Stimulated activated CD4-positive, alpha-beta T cell treated with anti-CD3 and anti-CD28 coated beads, Interleukin-4, amount 100 ng/mL, for 24 hours (primary cell): ENCODE measurements at places on chromosomes 7 and 10.

GRCh38 chr10:77608281-77608680 is 29.3 kb downstream of the KCNMA1 start:
- DNase-seq: no peak

GRCh38 chr10:116118847-116119246 is 154.2 kb downstream of the GFRA1 start:
- DNase-seq: no peak

DNA sequence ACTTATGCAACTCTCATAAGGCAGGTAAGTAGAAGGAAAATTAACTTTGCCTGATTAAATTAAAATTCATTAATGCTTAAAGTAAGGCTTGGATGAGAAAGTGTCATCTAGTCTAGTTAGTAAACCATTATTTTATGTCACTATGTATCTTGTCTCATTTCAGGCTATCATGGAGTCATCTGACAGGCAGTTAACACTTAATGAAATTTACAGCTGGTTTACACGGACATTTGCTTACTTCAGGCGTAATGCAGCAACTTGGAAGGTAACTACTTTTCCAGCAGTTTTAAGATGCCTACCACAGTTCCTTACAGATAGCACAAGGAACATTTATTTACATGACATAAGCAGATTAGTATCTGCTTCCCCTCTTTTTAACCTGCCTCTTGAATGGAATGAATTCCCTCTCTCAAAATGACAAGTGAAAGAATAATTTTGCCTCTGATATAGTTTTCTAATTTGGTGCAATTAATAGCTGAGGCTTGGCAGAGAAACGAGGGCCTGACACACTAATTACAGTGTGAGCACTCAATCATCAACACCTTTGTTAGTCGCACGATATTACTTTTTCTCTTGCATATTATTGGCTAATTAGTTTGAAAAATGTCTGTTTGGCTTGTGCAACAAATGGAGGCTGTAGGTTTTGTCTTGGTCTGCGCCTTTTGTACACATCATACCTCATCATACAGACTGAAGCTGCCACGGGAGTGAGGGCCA is 245.0 kb downstream of the FOXP2 start:
- no peak for DNase-seq

DNA sequence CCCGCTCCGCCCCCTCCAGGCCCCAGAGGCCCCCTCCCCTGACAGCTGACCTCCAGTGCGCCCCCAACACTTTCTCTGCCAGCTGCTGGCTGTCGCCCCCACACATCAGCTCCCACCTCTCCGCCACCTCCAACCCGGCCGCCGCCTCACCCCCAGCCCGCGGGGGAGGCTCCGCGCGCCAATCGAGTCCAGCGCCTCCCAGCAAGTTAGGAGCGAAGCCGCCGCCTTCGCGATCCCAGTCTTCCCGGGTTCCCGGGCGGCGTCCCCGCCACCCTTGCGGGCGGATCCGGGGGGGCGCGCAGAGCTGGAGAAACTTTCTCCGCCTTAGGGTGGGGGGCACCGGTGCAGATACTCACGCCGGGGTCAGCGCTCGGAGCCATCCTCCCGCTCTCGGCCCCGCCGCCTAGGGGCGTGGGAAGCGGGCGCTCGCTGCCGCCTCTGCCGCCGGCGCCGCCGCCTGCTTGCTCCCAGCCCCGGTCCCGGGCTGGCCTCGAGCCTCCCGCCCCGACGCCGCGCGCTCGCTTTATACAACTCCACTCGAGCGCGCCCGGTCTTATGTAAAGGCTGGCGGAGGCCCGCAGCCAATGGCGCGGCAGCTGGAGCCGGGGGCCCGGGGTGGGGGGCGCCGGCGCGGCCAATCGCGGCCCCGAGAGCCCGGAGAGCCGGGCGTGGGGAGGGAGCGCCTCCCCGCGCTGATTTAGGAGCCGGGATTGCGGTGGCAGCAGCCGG is at the start of gene CRTAC1:
TSS of gene CRTAC1 (minus strand) at position 529 of the 729 bp plus-strand sequence. CDS start at position 380, 149 bp downstream.
- no peak for DNase-seq

- no peak for DNase-seq
Observed at GRCh38 chr10:89395141-89395540, 2.7 kb downstream of the IFIT1 start.
